ENCODE measurements at places on chromosomes 2 and 18.

GRCh38 chr2:134505446-134505845 lies 213.4 kb downstream of the TMEM163 start:
- no peak for DNase-seq

DNA sequence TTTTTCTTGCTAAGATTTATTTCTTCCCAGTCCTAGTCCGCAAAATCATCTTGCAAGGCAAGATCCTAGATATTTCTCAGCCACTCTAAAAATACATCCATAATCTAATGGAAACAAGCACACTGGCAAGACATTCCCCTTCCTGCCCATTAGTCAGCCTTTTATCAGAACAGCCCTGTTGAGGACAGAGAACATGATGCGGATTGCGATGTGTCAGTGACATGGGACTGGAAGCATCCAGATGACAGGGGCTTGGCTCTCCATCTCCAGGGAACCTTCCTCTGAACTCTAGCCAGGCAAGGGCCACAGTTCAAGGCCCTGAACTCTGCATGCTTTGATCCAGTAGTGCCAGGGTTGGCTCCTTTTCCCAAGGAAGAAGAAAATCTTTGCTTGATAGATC lies 70.0 kb downstream of the VSNL1 start:
- DNase-seq, result no peak

DNA sequence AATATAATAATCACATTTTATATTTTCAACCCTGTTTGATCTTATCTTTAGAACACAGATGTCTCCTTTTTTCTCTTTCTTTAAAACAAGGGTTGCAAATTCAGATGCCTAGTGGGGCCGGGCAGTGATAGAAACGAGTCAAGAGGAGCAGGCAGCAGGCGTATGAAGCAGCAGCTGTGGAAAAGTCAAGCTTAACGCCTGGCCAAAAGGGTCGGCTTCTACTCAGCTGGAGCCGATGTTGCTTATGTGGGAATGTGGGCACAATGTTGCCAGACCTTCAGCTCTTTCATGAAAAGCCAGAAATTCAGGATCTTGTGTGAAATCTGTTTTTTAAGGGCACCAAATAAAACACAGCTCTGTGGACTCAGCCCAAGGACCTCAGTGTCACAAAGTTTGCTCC lies 642.7 kb downstream of the ARHGAP15 start:
- DNase-seq, result no peak

DNA sequence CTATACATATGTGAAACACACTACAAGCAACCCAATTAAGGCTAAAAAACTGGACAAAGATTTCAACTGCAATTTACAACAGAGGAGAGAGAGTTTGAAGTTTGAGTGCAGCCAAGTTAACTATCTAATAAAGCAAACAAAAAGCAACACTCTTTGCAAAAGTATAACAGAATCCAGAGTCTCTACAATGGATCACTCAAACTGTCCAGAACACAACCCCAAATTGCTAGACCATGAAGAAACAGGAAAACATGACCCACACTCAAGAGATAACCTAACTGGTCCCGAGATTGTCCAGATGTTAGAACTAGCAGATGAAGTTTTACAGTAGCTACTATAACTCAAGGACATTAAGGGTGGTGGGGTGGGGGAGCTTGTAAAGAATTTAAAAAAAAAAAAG lies 14.8 kb downstream of the ABHD3 start:
- no peak for DNase-seq
